NCI-H510A treated with DMSO at 0.1 percent for 48 hours (cell line): ENCODE measurements at places on chromosomes 13 and 19.

DNA sequence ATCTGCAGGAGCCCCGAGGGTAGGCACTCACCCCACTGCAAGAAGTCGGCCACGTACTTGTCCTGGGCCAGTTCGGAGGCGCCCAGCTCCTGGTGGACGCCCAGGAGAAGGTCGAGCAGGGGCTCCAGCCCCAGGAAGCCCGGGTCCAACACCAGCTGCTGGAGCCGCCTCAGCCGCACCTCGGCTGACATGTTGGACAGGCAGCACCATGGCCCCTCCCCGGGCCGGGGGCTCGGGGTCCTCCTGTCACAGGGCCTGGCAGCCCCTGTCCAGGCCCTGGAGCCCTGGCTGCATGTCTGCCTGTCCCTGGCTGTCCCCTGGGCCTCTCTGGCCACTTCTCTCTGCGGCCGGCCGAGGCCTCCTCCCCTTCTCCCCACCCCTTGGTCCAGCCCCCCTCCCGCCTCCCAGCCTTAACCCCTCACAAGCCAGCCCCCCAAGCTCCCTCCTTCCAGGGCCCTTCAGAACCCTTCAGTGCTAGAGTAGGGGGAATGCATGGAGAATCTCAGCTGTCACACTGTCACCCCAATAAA, at the start of gene DMPK:
Gene DMPK (minus strand): TSS at position 329 of the 530 bp plus-strand sequence. CDS start 138 bp downstream, at position 191.
- DNase-seq = no peak

- no peak for DNase-seq
These were observed 39.0 kb downstream of the SMIM24 start for GRCh38 chr19:3441089-3441985.

DNA sequence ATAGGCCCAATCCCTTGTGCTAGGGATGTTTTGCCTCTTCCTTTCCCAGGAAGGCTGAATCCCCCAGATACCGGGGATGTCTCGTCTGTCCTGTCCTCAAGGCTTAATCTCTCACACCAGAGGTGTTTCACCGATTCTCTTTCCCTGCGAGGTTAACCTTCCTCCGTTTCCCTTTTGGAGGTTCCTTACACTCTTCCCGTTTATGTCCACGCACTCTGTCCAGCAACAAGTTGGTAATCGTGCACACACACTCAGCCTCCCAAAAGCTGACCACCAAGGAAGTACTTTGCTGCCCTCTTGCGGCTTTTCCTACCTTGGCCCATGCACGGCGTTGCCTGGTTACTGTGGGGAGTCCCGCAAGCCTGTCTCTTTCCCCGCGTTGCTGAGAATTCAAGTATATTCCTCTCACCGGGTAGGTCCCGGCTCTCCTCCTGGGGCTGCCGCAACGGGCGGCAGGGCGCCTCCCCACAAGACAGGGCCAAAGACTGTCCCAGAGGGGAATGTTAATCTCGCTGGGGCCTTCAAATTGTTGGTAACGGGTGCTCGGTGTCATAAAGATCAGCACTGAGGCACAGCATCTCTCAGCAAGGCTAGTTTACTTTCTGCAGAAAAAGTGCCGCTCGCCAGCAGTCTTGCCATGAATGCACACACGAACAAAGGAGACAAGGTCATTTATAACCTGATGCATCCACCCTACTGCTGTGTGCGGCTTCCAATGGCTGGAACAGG, 36.7 kb upstream of the CD177 start:
- no peak for DNase-seq

GRCh38 chr13:52955472-52955874, 73.1 kb upstream of the OLFM4 start:
- no peak for DNase-seq

DNA sequence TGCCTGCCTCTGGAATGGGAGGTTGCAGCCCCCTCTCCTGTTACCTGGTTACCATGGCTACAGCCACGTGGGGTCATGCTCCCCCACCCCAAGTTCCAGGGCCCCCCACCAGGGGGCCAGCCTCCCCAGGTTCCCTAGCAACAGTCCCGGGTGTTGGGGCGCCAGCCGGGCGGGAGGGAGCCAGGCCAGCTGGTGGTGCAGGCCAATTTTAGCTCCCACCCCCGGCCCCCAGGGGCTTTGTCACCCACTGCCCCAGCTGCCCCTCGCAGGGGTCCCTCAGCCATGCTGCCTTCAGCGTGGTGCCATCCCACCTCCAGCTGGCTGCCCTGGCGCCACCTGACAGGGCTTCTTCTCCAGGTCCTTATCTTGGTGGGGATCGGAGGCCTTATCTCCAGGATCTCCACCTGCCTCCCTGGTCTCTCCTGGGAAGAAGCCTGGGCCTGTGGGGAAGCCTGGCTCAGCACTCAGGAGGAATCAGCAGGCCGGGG, 3.0 kb downstream of the MARK4 start:
- DNase-seq = no peak

- no peak for DNase-seq
These were observed 21.6 kb downstream of the MAST3 start for GRCh38 chr19:18119013-18119716.

GRCh38 chr13:32031025-32031814, at the start of gene FRY:
FRY (plus strand) TSS chr13:32031774; CDS start chr13:32031796, 22 bp downstream.
- peak; percentile 49 for DNase-seq

DNA sequence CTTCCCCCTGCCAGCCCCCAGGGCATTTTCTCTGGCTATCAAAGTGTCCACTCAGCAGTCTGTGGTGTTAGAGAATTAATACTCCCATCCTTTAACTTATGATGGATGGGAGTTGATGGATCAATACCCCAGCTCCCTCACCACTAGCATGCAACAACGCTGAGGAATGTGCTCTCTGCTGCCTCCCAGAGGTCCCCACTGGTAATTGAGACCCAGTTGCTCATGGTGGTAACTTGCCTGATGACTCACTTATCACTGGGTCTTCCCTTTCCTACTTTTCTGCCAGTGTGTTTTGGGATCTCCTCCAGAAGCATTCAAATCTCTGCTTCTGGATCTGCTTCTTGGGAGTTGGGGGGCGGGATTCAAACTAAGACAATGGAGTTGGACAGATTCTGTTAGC, 20.3 kb upstream of the CACNA1A start:
- DNase-seq = peak; percentile 43

DNA sequence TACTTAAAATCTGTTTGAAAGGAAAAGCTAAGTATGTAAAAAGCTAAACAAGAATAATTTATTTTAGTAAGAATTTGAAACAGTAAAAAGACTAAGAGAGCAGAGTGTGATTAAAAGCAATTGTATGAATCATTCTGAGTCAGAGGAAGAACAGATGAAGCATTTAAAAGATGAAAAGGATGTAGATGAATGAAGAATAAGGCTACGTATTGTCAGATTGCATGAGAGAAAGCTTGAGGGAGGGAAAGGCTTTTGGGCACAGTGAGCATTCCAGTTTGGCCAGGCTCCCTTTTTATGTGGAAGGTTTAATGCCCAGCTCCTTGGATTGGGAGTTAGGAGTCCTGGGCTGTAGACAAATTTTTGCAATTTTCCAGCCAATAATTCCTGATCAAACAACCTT, 117.7 kb downstream of the FREM2 start:
- DNase-seq = no peak

DNA sequence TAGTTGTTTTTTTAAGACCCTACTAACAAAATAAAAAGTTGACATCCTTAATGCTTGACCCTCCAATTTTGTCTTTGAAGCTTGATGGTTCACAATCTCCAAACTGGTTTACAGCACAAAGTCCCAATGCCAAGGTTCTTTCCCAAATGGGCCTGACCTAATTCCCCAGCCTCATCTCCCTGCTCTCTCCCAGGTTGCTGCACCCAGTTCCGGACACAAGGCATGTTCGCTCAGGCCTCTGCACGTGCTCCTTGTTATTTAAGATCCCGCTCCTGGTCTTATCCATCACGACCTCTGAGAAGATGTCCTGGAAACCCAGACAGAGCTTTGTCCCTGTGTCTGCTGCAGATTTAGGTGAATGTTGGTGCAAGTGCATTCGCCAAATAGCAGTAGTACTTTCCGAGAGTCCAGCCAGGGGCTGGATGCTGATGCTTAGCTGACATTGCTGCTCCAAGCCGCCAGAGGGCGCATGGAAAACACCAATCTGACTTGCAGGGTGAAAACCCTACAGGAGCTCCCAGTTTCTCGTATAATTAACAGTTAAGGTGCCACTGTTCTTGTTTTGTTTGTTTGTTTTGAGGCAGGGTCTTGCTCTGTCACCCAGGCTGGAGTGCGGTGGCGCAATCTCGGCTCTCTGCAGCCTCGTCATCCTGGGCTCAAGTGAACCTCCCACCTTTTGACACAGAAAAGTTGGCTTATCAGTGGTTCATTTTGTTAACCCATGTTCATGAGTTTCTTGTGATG, 18.5 kb downstream of the LYPD3 start:
- peak; percentile 62 for DNase-seq

DNA sequence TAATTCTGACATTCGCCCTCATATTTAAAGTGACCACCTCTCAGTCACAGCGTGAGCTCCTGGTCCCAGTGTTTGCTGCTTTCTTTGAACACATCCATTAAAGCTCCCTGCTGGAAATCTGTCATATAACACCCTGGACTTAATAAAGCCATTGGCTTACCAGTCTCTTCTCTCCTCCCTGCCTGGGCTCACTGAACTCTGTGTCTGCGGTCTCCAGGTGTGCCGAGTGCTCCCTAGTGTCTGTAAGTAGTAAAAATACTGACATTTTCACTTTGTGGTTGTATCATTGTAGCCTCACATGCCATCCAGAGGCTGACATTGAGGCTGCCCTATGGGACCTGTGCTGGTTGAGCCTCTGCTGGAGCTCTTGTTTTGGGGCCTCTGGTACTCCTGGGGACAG, 2.6 kb upstream of the PSG11 start:
- no peak for DNase-seq

GRCh38 chr13:36275190-36276002, 22.2 kb downstream of the CCDC169 start:
- peak; percentile 69 for DNase-seq

- no peak for DNase-seq
These were observed 11.4 kb downstream of the PTGER1 start for GRCh38 chr19:14463747-14464146.

DNA sequence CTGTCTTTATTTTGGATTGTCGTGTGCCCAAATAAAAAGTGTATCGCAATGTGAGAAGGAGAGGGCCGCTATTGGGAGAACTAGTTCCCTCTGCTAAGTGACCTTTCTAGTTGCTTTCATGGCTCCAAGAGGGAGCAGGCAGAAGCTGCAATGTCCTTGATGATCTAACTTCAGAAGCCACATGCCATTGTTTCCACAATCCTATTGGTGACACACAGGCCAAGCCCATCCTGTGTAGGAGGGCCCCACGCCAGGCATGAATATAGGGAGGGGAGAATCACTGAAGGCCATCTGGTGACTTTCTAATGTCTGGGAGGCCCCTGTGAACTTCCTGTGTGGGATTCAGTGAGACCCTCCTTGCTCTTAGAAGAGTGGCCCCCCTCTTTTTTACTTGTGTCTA, 47.8 kb upstream of the KPNA3 start:
- no peak for DNase-seq

DNA sequence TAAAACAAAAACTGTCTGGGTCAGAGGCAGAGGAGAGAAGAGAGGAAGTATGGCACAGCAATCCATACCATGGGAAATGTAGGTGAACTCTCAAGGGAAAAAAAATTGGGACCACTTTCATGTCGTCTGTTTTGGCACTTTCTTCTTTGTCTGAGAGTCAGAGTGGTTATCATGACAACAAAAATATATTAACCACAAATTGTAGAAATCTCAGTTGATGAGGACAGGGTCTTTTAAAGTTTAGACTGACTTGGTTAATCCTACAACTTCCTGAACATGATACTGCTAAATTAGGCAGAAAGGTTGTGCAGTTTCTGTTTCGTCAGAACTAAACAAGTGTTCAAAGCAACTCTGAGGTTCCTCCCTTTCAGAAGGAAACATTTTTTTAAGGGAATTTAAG, 15.2 kb downstream of the KLF5 start:
- no peak for DNase-seq

GRCh38 chr19:37966662-37967231, 59.7 kb downstream of the SIPA1L3 start:
- DNase-seq = no peak

GRCh38 chr19:19741184-19741583, 8.3 kb upstream of the ZNF14 start:
- no peak for DNase-seq

GRCh38 chr19:40578442-40578908, 1.8 kb downstream of the SHKBP1 start:
- no peak for DNase-seq

DNA sequence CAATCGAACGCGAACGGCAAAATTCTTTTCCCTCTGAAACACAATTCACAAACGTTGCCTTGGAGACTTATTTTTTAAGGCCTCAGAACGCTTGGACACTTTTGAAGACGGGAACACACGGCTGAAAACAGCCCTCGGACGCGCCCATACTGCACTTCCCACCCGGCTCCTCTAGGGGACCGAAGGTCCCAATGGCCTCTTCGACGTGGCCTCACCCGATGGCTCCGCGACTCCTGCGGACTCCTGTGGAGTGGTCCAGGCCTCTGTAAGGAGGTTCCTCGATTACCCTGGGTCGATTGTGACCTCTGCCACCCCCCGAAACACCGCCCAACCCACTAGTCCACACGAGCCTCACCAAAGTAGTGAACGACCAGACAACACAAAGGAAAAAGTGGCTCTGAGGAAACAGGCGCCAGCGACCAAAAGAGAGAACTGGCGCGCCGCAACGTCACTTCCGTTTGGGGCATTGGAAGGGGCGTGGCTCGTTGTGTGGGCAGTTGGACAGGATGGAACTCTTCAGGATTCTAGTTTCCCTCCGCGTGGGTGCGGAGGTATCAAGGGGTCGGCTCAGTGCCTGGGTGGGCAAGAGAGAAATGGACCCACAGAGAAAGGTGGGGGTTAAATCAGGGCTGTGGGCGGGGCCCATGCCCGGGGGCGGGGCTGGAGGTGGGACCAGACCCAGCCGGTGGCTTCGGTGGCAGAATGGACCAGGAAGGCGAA, at the start of gene ZNF560:
Gene ZNF560 (minus strand): TSS at position 434 of the 720 bp plus-strand sequence. CDS start 23,303 bp downstream, outside the sequence.
- no peak for DNase-seq

- no peak for DNase-seq
These were observed 918 bp downstream of the TMEM190 start for GRCh38 chr19:55377356-55378131.

- DNase-seq = no peak
These were observed 3.2 kb downstream of the GDF15 start for GRCh38 chr19:18388960-18389725.

- no peak for DNase-seq
These were observed 3.4 kb downstream of the ZNF576 start for GRCh38 chr19:43599635-43600295.

DNA sequence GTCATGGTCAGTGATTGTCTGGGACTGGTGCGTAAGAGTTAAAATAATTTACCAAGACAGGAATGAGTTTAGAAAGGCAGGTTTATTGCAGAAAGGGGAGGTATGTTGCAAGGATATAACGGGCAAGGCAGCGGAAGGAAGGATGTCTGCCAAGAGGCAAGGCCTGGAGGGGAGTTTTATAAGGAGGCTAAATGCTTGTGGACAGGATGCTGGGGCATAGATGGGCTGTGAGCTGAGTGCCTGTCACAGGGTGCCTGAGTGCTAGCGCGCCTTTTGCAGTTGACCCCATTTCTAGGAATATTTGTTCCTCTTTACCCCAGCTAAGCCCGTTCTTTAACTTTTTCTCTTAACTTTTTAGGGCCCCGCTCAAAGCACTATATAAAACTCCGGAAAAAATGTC, 58.7 kb downstream of the TEX26 start:
- DNase-seq = no peak

DNA sequence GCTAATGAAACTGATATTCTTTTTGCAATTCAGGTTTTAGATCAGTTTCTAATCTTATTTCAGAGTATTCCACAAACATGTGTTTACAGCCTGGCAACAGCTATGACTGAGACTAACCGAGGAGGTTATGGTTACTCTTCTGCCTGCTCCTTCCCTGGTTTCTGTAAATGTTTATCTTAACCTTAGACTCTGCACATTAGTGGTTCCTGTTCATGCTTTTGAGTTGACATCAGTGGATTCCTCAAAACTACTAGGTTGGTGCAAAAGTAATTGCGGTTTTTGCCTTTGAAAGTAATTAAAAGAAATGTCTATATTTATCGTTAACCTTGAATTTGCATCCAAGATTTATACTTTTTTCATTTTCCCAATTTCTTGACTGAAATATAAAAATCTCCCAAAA, 237.0 kb upstream of the TSHZ3 start:
- no peak for DNase-seq
